ENCODE measurements at places on chromosomes 7 and 10.
A peak's percentile ranks its signal among the peaks of the same experiment; 100 is the strongest.

DNA sequence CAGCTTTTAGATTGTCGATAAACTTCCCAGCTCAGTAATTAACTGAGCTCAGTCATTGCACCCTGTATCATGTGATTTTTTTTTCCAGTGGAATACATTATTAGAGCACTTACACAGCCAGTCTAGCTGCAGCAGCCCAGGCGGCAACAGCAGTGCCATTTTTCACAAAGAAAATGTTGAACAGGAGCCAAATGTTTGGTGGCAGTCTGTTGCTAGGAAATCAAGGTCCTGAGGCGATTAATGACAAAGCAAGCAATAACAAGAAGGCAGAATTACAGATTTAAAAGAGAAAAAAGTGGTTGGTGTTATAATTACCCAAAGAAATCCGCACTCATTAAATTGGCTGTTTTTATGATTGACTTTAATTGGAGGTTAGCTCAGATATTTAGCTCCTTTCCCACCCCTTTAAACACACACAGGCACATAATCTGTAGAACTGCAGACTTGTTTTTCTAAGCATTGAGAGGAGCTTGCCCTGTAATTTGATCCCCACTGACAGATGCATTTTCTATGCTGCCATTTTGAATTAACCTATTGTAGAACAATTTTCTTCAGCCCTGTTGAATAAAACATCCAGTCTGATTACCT, 267.4 kb downstream of the ADK start:
- H3K36me3 ChIP-seq = no peaks in the 10 kb centered on the region
- peak; percentile 13 for DNase-seq
- H3K27ac ChIP-seq = no peak overlapping the region
- H3K27me3 ChIP-seq = no peaks in the 10 kb centered on the region
- no peak overlapping the region for H3K4me3 ChIP-seq
- H3K4me1 ChIP-seq = no peaks in the 10 kb centered on the region

GRCh38 chr7:16462431-16462889, 3.1 kb downstream of the SOSTDC1 start:
- no peaks in the 10 kb centered on the region for H3K27me3 ChIP-seq
- peak overlapping the region; percentile 14 for H3K4me3 ChIP-seq
- H3K36me3 ChIP-seq = no peaks in the 10 kb centered on the region
- H3K27ac ChIP-seq = no peak overlapping the region

DNA sequence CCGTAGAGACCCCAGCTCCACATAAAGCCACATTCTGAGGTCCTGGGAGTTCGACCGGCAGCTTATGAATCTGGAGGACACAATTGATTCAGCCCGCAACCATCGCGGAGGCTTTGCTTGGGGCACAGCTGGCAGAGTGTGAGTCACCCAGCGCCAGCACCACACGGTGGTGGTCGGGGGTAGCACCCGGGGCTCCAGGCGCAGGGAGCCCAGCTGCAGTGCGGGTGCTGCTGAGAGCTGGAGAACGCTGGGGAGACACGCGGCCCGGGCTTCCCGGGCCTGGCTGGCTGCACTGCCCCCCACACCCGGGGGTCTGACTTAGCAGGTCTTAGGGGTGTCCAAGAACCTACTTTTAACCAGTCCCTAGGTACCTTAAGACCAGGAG, 87.9 kb downstream of the PAXIP1 start:
- no peaks in the 10 kb centered on the region for H3K4me1 ChIP-seq
- no peak for DNase-seq
- H3K27me3 ChIP-seq = no peaks in the 10 kb centered on the region
- H3K27ac ChIP-seq = no peak overlapping the region

GRCh38 chr10:96124230-96125141, 5.6 kb upstream of the ZNF518A start:
- H3K36me3 ChIP-seq = no peaks in the 10 kb centered on the region
- H3K27ac ChIP-seq = peak overlapping the region; percentile 77
- no peaks in the 10 kb centered on the region for H3K27me3 ChIP-seq
- H3K4me1 ChIP-seq = peaks cover 4% of the 10 kb centered on the region
- H3K4me3 ChIP-seq = peak overlapping the region; percentile 16

- no peak overlapping the region for H3K4me3 ChIP-seq
- no peak for DNase-seq
- H3K27me3 ChIP-seq = peaks cover 3% of the 10 kb centered on the region
Measured at GRCh38 chr10:6980353-6980752, 400.3 kb upstream of the PRKCQ start.

DNA sequence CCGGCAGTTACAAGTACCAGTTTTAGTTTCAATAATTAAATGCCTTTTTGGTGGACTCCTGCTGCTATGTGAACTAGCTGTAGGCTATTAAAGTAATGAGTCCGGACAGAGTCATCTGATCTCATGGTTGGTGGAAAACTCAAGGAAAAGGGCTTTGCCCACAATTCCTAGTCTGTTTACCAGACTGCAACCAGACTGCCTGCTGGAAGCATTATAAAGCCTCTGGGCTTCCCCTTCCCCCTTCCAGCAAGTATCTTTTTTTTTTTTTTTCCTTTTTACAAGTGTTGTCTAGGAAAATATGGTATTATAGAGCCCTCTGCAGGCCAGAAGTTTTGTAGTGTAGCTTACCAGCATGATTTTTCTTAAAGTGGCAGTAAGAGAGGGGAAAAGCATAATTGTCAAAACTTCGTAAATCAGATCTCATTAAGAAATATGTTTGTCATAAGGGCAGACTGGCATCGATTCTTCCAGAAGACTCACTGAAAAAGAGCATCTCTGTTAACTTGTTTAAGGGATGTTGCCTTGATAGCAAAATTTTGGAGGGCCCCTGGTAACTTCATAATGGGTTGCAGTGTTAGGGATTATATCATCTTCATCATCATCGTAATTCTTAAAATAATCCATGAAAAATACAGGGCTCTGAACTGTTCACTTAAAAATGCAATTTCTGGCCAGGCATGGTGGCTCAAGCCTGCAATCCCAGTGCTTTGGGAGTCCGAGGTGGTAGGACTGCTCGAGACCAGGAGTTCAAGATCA, 181.3 kb downstream of the TAX1BP1 start:
- DNase-seq = peak; percentile 84
- H3K27me3 ChIP-seq = no peaks in the 10 kb centered on the region
- H3K36me3 ChIP-seq = no peaks in the 10 kb centered on the region
- no peak overlapping the region for H3K27ac ChIP-seq
- peaks cover 3% of the 10 kb centered on the region for H3K4me1 ChIP-seq
- no peak overlapping the region for H3K4me3 ChIP-seq

DNA sequence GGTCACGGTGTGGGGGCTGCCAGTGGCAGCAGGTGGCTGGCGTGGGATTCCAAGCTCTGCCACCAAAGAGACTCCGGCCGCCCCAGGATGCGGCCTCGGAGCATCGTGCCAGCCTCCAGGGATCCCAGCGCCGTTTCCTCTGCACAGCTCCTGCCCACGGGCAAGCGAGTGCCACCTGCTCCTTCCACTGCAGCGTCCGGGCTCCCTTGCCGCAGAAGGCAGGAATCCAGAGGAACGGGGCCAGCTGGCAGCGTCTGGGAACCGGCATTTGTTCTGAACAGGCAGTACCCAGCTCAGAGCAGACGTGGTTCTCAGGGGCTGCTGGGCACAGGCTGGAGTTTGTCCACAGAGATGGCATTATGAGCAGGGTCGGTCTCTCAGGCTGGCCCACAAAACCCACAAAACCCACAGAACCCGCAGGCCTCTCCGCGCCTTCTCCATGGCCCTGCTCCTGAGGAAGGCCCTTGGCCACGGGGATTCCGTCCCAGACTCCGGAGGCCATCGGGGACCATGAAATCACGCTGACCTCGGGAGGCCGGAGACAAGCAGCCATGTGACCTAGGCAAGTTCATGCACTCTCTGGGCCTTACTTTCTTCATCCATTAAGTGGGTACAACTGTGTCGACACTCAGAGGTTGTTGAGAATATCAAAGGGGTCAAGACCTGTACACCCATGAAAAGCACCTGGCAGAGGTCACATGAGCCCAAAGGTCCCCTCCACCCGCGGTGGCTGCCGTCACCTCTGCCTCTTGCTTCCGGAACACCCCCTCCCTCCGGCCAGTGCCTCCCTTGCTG, 72.1 kb upstream of the TNRC18 start:
- no peaks in the 10 kb centered on the region for H3K27me3 ChIP-seq
- peaks cover 12% of the 10 kb centered on the region for H3K4me1 ChIP-seq
- no peak overlapping the region for H3K4me3 ChIP-seq
- DNase-seq = no peak

GRCh38 chr10:117005026-117005526, at the start of gene SHTN1:
SHTN1 (minus strand) TSS chr10:117005187; CDS start chr10:117005079, 108 bp downstream.
- no peaks in the 10 kb centered on the region for H3K36me3 ChIP-seq
- H3K4me3 ChIP-seq = peak within 1 kb of the TSS; percentile 93
- peak within 1 kb of the TSS; percentile 98 for H3K27ac ChIP-seq
- H3K27me3 ChIP-seq = no peaks in the 10 kb centered on the region
- H3K4me1 ChIP-seq = no peaks in the 10 kb centered on the region

GRCh38 chr7:16021851-16022250, 335.4 kb upstream of the MEOX2 start:
- no peak for DNase-seq
- no peaks in the 10 kb centered on the region for H3K27me3 ChIP-seq
- H3K27ac ChIP-seq = no peak overlapping the region
- H3K36me3 ChIP-seq = no peaks in the 10 kb centered on the region
- no peaks in the 10 kb centered on the region for H3K4me1 ChIP-seq

- H3K4me1 ChIP-seq = no peaks in the 10 kb centered on the region
- H3K36me3 ChIP-seq = no peaks in the 10 kb centered on the region
- no peak overlapping the region for H3K27ac ChIP-seq
- DNase-seq = no peak
- no peak overlapping the region for H3K4me3 ChIP-seq
Measured at GRCh38 chr7:142432377-142432776, 174.5 kb upstream of the PRSS58 start.

DNA sequence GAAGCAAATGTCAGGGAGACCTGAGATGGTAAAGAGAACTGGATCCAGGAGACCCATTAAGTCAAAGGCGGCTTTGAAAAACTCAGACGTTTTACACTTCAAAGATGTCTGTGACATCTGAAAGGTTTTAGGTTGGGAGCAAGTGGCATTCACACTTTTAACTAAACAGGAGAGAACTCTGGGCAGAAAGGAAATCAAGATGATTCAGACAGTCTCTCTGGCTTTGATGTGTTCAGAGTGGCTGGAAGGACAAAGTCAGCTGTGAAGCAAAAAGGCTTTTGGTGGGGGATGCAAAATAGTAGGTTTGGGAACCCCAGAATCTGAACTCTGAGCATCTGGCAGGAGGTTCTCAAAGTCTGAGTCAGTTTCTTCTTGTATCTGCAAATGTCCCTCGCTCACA, 66.6 kb downstream of the PRKCQ start:
- no peaks in the 10 kb centered on the region for H3K4me1 ChIP-seq
- H3K4me3 ChIP-seq = no peak overlapping the region
- H3K36me3 ChIP-seq = no peaks in the 10 kb centered on the region
- H3K27me3 ChIP-seq = peaks cover 5% of the 10 kb centered on the region
- DNase-seq = no peak
- H3K27ac ChIP-seq = no peak overlapping the region

- H3K27ac ChIP-seq = no peak overlapping the region
- no peak overlapping the region for H3K4me3 ChIP-seq
- DNase-seq = no peak
- no peaks in the 10 kb centered on the region for H3K27me3 ChIP-seq
- peaks cover 27% of the 10 kb centered on the region for H3K4me1 ChIP-seq
- no peaks in the 10 kb centered on the region for H3K36me3 ChIP-seq
Measured at GRCh38 chr10:75546004-75546403, 114.6 kb downstream of the LRMDA start.

GRCh38 chr10:123249894-123250293, 95.7 kb downstream of the BUB3 start:
- no peaks in the 10 kb centered on the region for H3K4me1 ChIP-seq
- no peak overlapping the region for H3K27ac ChIP-seq
- H3K27me3 ChIP-seq = no peaks in the 10 kb centered on the region
- no peaks in the 10 kb centered on the region for H3K36me3 ChIP-seq
- no peak for DNase-seq

- H3K27ac ChIP-seq = no peak overlapping the region
- H3K4me3 ChIP-seq = no peak overlapping the region
- H3K36me3 ChIP-seq = no peaks in the 10 kb centered on the region
- no peaks in the 10 kb centered on the region for H3K4me1 ChIP-seq
- no peak for DNase-seq
- no peaks in the 10 kb centered on the region for H3K27me3 ChIP-seq
Measured at GRCh38 chr10:132104471-132105301, 38.9 kb downstream of the JAKMIP3 start.

DNA sequence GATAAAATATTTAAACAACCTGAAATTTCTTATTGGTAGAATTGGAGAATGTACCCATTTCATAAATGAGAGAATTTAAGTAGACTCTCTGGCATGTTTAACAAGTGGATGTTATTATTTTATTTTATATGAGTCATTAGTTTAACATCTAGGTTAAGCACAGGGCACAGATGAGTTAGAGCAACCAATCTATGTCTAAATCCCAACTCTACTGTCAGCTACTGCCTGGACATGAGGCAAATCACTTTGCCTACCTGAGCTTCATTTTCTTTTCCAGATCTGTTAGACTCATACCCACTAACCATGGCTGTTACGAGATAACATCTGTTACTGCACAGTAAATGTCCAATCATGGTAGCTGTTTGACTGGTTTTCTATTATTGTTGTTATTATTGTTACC, 251.1 kb downstream of the INHBA start:
- no peaks in the 10 kb centered on the region for H3K36me3 ChIP-seq
- no peak overlapping the region for H3K4me3 ChIP-seq
- peaks cover 7% of the 10 kb centered on the region for H3K4me1 ChIP-seq
- no peaks in the 10 kb centered on the region for H3K27me3 ChIP-seq
- no peak for DNase-seq
- no peak overlapping the region for H3K27ac ChIP-seq

GRCh38 chr10:129766611-129767550, 197.2 kb downstream of the EBF3 start:
- no peaks in the 10 kb centered on the region for H3K4me1 ChIP-seq
- H3K27ac ChIP-seq = no peak overlapping the region
- H3K36me3 ChIP-seq = no peaks in the 10 kb centered on the region
- no peak for DNase-seq
- no peaks in the 10 kb centered on the region for H3K27me3 ChIP-seq

DNA sequence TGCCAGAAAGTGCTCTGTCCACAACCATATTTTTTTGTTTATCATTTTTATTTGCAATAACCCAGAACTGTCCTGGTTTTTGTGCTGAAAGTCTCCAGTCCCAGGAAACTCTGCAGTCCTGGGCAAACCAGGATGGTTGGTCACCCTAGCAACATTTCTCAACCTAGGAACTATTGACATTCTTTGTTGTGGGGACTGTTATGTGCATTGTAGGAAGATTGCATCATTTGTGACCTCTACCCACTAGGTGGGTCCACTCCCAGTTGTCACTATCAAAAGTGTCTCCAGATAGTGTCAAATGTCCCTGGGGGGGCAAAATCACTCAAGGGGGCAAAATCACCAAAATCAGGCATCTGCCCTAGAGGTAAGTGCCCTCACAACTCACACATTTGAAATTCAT, 14.0 kb upstream of the SRI start:
- DNase-seq = peak; percentile 7
- no peaks in the 10 kb centered on the region for H3K36me3 ChIP-seq
- no peaks in the 10 kb centered on the region for H3K4me1 ChIP-seq
- H3K4me3 ChIP-seq = no peak overlapping the region
- H3K27me3 ChIP-seq = no peaks in the 10 kb centered on the region

- H3K27ac ChIP-seq = no peak overlapping the region
- no peaks in the 10 kb centered on the region for H3K36me3 ChIP-seq
- H3K4me1 ChIP-seq = peaks cover 24% of the 10 kb centered on the region
- H3K4me3 ChIP-seq = no peak overlapping the region
- H3K27me3 ChIP-seq = no peaks in the 10 kb centered on the region
- no peak for DNase-seq
Measured at GRCh38 chr10:75434291-75434690, 2.9 kb downstream of the LRMDA start.

Measured in hepatocyte (in vitro differentiated cells).